CD14-positive monocyte (primary cell): ENCODE measurements at places on chromosomes 11 and 22. TPM values are rescaled to one million over a fixed set of nuclear protein-coding genes. Genes with fewer than 3 reads are reported as not detected.

- H3K4me1 ChIP-seq = peaks cover 27% of the 10 kb centered on the region
- DNase-seq = no peak
- H3K27me3 ChIP-seq = no peaks in the 10 kb centered on the region
- H3K36me3 ChIP-seq = peaks cover 52% of the 10 kb centered on the region
- no peak overlapping the region for H3K4me3 ChIP-seq
- no peak overlapping the region for H3K27ac ChIP-seq
Observed at GRCh38 chr11:65109231-65110198, 2.2 kb upstream of the TM7SF2 start.

OR8D2 gene
- polyA plus RNA-seq = not detected in 2 replicates

DNA sequence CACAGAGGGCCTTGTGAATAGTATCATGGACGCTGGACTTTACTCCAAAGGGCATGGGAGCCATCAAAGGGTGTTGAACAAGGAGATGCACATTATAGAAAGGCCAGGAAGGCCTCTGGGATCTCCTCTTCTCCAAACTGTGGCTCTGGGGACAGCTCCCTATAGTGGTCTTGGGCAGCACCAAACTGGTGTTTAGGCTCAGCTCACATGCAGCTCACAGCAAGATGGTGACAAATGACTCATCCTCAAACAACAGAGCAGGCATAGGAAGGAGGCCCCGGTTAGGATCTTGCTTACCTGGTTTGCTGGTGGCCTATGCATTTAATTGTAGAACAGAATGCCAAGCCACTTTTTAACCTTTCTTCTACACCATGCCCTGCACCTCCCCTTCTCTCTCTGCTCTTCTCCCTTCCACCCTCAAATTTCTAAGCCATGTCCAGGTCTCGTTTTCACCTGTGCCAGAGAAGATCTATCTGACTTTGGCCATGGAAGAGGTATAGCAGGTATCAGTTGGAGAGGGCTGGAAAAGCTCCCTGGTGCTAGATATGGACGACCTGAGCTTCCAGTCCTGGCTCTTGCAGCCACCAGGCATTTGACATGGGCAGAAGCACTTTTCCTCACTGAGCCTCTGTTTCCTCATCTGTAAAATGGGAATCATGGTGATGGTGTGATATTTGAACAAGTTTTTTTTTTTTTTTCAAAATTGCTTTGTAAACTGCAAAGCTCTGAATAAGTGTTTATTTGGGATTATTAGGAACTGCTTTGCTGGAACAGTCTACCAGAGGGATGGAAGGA lies 14.4 kb upstream of the EHF start:
- no peaks in the 10 kb centered on the region for H3K27me3 ChIP-seq
- H3K36me3 ChIP-seq = no peaks in the 10 kb centered on the region
- no peak overlapping the region for H3K27ac ChIP-seq
- H3K4me1 ChIP-seq = peaks cover 9% of the 10 kb centered on the region
- DNase-seq = no peak

DNA sequence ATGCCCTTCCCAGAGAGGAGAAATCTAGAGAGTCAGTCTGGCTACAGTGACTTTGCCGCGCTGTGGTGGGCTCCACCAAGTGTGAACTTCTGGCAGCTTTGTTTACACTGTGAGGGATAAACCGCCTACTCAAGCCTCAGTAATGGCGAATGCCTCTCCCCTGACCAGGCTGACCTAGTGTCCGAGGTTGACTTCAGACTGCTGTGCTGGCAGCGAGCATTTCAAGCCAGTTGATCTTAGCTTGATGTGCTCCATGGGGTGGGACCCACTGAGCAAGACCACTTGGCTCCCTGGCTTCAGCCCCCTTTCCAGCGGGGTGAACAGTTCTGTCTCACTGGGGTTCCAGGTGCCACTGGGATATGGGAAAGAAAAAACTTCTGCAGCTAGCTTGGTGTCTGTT lies 38.6 kb upstream of the PTH start:
- H3K27me3 ChIP-seq = no peaks in the 10 kb centered on the region
- H3K4me3 ChIP-seq = no peak overlapping the region
- no peak for DNase-seq
- H3K27ac ChIP-seq = no peak overlapping the region

DNA sequence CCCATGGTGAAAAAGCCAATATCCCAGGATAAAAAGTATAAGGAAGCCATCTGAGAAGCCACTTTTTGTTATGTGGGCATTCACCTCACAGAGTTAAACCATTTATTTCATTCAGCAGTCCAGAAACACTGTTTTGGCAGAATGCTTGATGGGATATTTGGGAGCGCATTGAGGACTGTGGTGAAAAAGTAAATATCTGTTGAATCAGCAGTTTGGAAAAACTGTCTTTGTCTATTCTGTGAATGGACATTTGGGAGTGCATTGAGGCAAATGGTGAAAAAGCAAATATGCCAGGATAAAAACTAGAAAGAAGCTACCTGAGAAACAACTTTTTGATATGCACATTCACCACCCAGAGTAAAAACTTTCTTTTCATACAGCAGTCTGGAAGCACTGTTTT lies 276.2 kb upstream of the TRIM48 start:
- no peaks in the 10 kb centered on the region for H3K27me3 ChIP-seq
- no peak for DNase-seq
- H3K27ac ChIP-seq = no peak overlapping the region
- H3K4me3 ChIP-seq = no peak overlapping the region
- H3K36me3 ChIP-seq = no peaks in the 10 kb centered on the region

OR8A1 gene
- not detected for polyA plus RNA-seq

- H3K27ac ChIP-seq = no peak overlapping the region
- DNase-seq = no peak
- peaks cover 66% of the 10 kb centered on the region for H3K36me3 ChIP-seq
- H3K27me3 ChIP-seq = no peaks in the 10 kb centered on the region
- H3K4me3 ChIP-seq = no peak overlapping the region
- H3K4me1 ChIP-seq = no peaks in the 10 kb centered on the region
Observed at GRCh38 chr22:45842291-45842991, 134.5 kb downstream of the WNT7B start.

DNA sequence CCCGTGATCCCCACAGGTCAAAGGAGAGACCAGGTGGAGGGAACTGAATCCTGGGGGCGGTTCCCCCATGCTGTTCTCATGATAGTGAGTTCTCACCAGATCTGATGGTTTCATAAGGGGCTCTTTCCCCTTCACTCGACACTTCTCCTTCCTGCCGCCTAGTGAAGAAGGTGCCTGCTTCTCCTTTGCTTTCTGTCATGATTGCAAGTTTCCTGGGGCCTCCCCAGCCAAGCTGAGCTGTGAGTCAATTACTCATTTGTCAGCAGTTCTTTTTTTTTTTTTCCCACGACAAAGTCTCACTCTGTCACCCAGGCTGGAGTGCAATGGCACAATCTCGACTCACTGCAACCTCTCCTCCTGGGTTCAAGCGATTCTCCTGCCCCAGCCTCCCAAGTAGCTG lies 1530.4 kb downstream of the BRD1 start:
- H3K4me3 ChIP-seq = no peak overlapping the region
- H3K27me3 ChIP-seq = no peaks in the 10 kb centered on the region
- DNase-seq = no peak
- no peaks in the 10 kb centered on the region for H3K36me3 ChIP-seq
- H3K4me1 ChIP-seq = no peaks in the 10 kb centered on the region
- H3K27ac ChIP-seq = no peak overlapping the region

DNA sequence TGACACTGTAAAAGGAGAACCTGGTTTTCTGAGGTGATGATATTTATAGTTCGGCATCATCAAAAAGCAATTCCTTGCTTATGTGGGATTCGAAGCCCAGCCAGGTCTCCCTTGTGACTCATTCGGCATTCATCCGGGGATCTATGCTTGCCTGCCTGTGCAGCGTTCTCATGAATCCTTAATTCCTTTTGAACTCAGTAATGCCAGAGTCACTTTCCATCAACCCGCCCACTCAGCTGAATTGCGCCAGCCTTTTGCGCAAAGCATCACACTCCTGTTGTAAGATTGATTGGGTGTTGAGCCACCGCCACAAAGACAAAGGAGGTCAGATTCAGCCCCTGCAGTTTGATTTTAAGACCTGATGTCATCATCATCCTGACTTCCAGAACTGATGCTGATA lies 128.6 kb downstream of the SLC17A6 start:
- H3K36me3 ChIP-seq = no peaks in the 10 kb centered on the region
- H3K4me3 ChIP-seq = no peak overlapping the region
- no peaks in the 10 kb centered on the region for H3K4me1 ChIP-seq
- DNase-seq = no peak
- H3K27me3 ChIP-seq = no peaks in the 10 kb centered on the region

BCR gene
- polyA plus RNA-seq = 0.97 TPM

DNA sequence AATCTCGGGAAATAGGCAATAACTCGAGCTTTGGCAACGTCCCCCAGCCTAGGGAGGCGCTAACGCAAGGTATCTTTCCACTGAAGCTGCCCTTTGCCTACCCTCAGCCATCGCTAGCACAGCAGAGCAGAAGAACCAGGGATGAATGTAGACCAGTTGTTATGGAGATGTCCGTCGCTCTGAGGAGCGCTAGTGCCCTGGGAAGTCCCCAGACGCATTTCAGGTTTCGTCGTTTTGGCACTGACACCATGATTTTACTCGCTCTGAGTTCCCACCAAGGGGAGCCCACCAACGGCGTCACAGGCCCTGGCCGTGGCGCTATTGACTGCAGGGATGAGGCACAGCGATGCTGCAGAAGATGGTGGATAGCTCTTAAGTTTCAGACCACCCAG lies 22.7 kb upstream of the BDNF start:
- H3K27ac ChIP-seq = no peak overlapping the region
- no peak for DNase-seq
- H3K4me1 ChIP-seq = no peaks in the 10 kb centered on the region
- no peak overlapping the region for H3K4me3 ChIP-seq
- H3K36me3 ChIP-seq = no peaks in the 10 kb centered on the region

ASPHD2 gene
- 6.2 TPM for polyA plus RNA-seq

LRRC32 gene
- not detected for polyA plus RNA-seq

DNA sequence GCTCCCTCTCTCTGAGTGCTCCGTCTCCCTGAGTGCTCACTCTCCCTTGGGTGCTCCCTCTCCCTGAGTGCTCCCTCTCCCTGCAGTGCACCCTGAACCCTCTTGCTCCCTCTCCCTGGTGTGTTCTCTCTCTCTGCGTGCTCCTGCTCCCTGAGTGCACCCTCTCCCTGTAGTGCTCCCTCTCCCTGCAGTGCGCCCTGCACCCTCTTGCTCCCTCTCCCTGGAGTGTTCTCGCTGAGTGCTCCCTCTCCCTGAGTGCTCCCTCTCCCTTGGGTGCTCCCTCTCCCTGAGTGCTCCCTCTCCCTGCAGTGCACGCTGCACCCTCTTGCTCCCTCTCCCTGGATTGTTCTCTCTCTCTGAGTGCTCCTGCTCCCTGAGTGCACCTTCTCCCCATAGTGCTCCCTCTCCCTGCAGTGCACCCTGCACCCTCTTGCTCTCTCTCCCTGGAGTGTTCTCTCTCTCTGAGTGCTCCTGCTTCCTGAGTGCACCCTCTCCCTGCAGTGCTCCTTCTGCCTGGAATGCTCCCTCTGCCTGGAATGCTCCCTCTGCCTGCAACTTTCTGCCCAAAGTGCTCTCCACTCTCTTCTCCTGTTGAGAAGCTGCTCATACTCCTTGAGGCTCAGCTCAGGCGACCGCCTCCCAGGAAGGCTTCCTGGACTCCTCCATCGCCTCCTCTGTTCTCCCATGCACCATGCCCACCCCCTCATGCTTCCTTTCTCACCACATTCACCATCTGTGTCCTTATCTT lies 48.4 kb upstream of the WNT7B start:
- no peak for DNase-seq
- H3K4me3 ChIP-seq = no peak overlapping the region
- no peaks in the 10 kb centered on the region for H3K36me3 ChIP-seq
- peaks cover 20% of the 10 kb centered on the region for H3K4me1 ChIP-seq
- H3K27ac ChIP-seq = no peak overlapping the region
- no peaks in the 10 kb centered on the region for H3K27me3 ChIP-seq

- no peak overlapping the region for H3K4me3 ChIP-seq
- no peaks in the 10 kb centered on the region for H3K27me3 ChIP-seq
- no peak overlapping the region for H3K27ac ChIP-seq
- no peaks in the 10 kb centered on the region for H3K36me3 ChIP-seq
- H3K4me1 ChIP-seq = no peaks in the 10 kb centered on the region
Observed at GRCh38 chr11:15688351-15688792, 573.6 kb downstream of the INSC start.

- H3K36me3 ChIP-seq = no peaks in the 10 kb centered on the region
- H3K27ac ChIP-seq = no peak overlapping the region
- peaks cover 58% of the 10 kb centered on the region for H3K4me1 ChIP-seq
Observed at GRCh38 chr11:6127881-6128280, 20.4 kb downstream of the OR56B4 start.

DNA sequence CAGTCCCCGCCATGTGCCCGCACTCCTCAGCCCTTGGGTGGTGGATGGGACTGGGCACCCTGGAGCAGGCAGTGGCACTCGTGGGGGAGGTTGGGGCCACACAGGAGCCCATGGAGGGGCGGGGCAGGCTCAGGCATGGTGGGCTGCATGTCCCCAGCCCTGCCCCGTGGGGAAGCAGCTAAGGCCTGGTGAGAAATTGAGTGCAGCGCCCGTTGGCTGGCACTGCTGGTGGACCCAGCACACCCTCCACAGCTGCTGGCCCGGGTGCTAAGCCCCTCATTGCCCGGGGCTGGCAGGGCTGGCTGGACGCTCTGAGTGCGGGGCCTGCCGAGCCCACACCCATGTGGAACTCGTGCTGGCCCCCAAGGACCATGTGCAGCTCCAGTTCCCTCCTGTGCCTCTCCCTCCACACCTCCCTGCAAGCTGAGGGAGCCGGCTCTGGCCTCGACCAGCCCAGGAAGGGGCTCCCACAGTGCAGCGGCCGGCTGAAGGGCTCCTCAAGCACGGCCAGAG lies 16.1 kb downstream of the OR5B3 start:
- DNase-seq = no peak
- H3K27ac ChIP-seq = no peak overlapping the region
- H3K4me1 ChIP-seq = no peaks in the 10 kb centered on the region
- no peaks in the 10 kb centered on the region for H3K27me3 ChIP-seq
- no peak overlapping the region for H3K4me3 ChIP-seq

SCN4B gene
- not detected for polyA plus RNA-seq

GRCh38 chr11:31030138-31030792 lies 339.3 kb downstream of the DCDC1 start:
- no peaks in the 10 kb centered on the region for H3K36me3 ChIP-seq
- H3K27me3 ChIP-seq = no peaks in the 10 kb centered on the region
- no peak overlapping the region for H3K27ac ChIP-seq
- no peak for DNase-seq
- no peak overlapping the region for H3K4me3 ChIP-seq

DNA sequence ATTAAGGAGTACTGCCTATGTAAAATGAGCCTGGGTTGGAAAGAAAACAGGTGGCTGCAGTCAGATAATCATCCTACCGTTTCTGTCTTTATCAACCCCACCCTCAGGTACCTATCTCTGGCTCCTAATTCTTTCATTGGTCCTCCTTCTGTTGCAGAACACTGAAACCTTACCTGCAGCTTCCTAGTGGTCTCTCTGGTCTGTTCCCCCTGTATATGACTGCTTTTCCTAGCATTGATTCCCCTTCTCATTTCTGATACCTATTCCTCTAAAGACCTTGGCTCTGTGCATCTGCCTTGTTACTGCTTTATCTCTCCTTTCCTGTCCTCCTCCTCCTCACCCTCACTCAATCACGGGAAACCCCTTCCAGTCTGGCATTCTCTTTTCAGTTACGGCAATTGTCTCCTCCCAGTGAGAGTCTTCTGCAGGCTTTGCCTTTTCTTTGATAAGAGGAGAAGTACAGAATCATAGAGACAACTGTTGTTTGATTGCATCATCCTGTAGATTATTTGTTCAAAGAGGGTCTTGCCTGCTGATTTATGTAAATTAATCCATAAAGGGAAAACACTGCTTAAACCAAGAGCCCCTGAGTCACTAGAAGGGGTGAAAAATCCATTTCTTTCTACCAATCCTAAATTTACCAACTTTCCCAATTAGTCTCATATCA lies 301.2 kb downstream of the AASDHPPT start:
- no peak overlapping the region for H3K27ac ChIP-seq
- no peaks in the 10 kb centered on the region for H3K27me3 ChIP-seq
- no peaks in the 10 kb centered on the region for H3K36me3 ChIP-seq
- H3K4me1 ChIP-seq = no peaks in the 10 kb centered on the region
